ENCODE measurements at places on chromosomes 3 and 15.

GRCh38 chr15:67968966-67969365 lies 85.1 kb upstream of the PIAS1 start:
- DNase-seq = no peak

DNA sequence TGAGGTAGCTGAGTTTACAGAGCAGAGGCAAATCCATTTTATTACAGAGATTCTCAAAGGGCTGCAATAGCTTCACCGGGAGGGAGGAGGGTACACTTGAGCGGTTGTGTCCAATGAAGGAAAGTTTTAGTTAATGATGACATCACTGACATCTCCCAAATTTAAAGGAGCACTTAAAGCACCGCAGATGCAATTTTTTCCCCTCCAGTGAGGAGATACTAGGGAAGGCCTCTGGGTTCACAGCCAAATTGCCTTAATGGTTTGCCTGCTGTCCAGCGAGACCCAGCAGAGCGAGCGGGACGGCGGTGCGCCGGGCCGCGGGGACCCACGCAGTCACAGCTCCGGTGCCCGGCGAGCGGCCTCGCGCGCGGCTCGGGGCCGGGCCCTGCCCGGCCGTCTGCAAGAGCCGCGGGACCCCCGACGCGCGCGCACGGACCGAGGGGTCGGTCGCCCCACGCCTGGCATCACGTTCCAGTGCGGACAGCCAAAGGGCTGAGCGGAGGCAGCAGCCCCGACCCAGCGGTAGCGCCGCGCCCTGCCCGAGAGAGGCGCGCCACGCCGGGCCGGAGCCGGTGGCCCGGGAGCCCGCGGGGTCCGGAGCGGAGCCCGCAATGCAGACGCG lies 160.5 kb upstream of the CHRNA7 start:
- DNase-seq = no peak

DNA sequence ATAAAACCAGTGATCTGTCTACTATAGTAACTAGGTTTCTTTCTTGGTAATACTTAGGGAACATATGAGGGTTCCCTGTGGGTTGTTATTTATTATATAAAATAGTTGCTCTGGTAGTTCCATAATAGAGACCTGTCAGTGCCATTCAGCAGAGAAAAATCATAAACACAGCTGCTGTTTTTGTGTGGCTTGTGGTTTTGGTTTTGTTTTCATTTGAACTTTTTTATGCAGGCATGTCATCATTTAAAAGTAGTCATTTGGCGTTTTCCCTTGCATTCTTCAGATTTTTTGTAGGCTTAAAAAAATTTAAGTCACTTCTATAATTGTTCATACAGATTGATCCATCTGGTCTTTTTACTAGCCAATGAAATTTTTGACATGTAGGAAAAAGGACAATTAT lies 47.9 kb downstream of the PIK3CA start:
- no peak for DNase-seq

- DNase-seq = no peak
These were observed 11.3 kb upstream of the XRN1 start for GRCh38 chr3:142459096-142459495.

- no peak for DNase-seq
These were observed 38.5 kb downstream of the SLCO2A1 start for GRCh38 chr3:133991209-133991608.

GRCh38 chr3:183161552-183162336 lies 790 bp downstream of the LAMP3 start:
- no peak for DNase-seq

- no peak for DNase-seq
These were observed 50.4 kb downstream of the ADAM10 start for GRCh38 chr15:58698887-58699641.

DNA sequence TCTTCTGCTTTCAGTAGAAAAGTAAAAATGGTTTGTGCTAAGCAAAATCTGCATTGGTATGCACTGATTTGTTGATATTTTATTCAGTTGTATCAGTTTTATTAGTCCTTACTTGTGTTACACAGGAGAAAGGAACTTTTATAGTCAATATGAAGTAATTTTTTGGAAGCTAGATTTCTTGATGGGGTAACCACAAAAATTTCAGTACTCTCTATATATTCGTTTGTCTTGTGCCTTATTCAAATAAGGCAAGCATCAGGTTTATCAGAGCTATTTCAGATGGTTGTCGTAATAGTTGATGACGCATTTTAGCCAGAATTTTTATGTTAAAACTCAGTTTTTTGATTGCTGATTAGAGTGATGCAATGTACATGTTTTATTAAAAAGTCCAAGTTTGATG lies 50.7 kb upstream of the NIPA1 start:
- DNase-seq = no peak

- DNase-seq = peak; percentile 48
These were observed 7.8 kb downstream of the GLDN start for GRCh38 chr15:51349156-51349844.

- DNase-seq = peak; percentile 55
These were observed at the start of gene ZIC1 for GRCh38 chr3:147409143-147410115. Gene ZIC1 (plus strand): TSS chr3:147409365. CDS start chr3:147410113, 748 bp downstream.

DNA sequence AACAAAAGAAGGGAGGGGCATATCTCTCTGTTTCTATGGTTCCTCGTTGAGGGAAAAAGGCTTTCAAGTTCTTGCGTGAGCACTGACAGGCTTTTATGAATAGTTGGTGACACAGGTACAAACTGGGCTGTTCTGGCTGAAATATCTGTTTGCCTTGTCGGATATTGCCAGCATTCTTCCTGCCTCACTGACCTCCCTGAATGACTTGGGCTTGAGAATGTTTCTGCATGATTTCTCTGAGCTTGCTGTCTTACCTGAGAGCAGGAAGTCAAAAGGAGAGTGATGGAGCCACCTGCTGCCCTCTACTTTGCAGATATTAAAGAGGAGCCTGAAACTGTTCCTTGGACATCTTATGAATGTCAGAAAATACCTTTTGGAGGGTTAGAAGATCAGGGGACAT lies 4.8 kb downstream of the GCNT3 start:
- DNase-seq = no peak

GRCh38 chr3:9884555-9885165 lies 4.6 kb upstream of the CIDEC start:
- DNase-seq = no peak

DNA sequence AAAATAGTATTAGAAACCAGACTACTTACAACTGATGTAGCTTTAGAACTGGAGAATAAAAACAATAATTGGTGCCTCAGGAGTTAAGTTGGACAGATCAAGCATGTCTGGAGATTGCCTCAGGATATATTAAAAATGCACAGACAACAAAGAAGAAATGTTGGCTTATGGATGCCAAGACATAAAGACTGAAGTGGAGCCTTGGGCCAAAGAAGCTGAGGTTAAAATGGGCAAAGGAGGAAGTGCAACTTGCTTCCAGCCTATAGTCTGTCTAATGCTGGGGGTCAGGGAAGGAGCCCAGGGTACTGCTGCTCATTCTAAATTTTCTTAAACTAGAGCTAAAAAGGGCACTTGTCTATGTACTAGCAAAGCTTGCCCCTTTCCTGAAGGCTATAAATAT lies 77.5 kb downstream of the ESYT3 start:
- DNase-seq = no peak

DNA sequence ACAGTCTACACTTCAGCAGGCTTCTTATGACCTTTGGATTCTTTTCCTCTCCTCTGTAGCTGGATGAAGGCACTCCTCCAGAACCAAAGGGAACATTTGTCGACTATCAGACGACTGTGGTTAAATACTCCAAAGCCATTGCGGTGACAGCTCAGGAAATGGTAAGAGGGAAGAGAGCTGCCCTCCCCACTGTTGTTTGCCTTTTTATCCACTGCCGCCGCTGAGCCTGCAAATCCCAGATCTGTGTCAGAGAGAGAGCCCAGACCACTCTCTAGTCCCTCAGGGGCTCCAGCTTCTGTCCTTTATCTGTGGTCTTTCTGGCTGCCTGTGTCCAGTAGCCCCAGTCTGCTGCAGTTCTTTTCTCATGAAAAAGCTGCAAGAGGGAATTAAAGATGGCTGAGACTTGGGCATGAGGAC lies 261.5 kb upstream of the TPM1 start:
- no peak for DNase-seq
